CD4-positive, alpha-beta T cell treated with Interleukin-21 for 1 hour (primary cell): ENCODE measurements at places on chromosomes 6 and 20.

GRCh38 chr6:54419885-54420284 is 111.6 kb downstream of the TINAG start:
- no peak for DNase-seq

DNA sequence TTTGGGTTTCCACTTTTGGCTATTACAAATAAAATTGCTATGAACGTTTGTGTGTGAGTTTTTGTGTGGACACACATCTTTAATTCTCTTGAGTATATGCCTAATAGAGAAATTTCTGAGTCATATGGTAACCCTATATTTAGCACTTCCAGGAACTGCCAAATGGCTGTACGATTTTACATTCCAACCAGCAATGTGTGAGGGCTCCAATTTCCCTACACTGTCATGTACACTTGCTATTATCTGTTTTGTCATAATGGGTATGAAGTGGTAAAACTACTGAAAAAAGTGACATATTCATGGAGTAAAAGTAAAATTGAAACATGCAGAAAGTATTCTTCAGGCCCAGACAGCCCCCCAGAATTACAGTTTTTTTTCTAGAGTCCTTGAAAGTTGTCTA is 59.6 kb upstream of the ESR1 start:
- no peak for DNase-seq

DNA sequence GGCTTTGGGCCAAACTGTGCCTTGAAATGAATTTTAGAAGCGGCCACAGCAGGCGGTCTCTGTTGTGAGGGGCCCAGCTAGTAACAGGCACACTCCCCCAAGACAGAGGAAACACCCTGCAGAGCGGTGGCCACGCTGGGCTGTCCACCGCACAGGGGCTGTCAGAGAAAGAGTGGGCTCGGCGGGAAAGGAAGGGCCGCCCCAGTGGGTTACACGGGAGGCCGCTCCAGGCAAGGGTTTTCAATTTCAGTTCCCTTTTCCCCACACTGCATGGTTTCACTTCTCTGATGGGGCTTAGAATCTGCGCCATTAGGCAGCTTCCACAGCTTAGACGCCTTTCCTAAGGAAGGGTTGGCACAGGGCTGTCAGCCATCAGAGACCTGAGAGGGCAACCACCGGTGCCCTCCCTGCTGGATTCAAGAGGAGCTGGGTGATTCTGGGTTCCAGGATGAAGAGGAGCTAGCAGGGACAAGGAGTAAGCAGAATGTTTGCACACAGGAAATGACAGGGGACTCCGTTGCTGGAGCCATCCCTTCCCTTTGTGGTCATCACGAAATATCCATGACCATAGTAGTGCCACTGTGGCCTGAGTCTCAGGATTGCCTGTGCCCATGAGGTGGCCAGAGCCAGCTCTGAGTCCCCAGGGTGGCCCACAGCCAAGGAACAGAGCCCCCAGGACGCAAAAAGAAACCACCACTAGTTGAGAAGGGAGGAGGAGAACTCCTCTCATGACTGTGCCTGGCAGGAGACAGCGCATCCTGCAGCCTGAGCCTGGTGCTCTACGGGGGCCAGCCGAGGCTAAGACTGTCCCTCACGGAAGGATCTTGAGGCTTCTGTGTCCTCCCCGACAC is 282.7 kb downstream of the NRN1 start:
- peak; percentile 11 for DNase-seq

DNA sequence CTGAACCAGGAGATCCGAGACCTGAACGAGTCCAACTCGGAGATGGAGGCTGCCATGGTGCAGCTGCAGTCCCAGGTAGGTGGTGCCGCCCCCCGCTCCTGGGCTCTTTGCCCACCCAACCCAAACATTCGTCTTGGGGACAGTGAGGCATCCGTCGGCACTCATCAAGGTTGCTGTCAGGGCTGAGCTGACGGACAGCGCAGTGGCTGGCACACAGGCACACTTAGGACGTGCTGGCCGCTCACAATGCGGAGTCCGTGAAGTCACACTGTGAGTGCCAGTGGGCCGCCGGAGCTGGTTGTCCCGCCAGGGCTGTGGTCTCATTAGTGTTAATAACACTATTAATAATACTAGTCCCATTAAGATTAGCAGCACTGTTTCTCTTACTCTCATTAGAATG is 18.2 kb upstream of the PCMTD2 start:
- no peak for DNase-seq

- DNase-seq, result no peak
Observed at GRCh38 chr6:123062670-123063069, 66.6 kb downstream of the CLVS2 start.

DNA sequence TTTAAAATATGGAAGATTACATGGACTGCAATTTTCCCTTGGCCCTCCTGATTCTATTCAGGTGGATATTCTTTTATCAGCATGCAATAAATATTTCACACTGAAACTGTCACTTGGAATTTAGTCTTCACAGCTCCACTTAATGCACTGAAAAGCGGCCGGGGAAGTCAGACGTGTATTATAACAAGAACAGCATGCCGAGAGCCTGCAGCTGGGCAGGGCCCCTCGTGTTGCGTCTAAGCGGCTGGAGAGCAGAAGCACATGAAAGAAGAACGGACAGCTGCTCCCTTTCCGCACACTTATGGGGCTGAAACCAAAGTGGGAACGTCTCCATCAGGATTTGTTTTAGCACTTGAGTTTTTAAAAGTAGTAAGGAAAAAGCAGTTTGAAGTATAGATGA is 57.2 kb downstream of the LYRM4 start:
- no peak for DNase-seq

- DNase-seq, result peak; percentile 74
Observed at GRCh38 chr6:166786704-166787293, 159.7 kb upstream of the RPS6KA2 start.

GRCh38 chr20:4836935-4837334 is 115.2 kb downstream of the PRND start:
- DNase-seq, result no peak

- DNase-seq, result no peak
Observed at GRCh38 chr6:169700296-169700695, 1.5 kb downstream of the WDR27 start.

DNA sequence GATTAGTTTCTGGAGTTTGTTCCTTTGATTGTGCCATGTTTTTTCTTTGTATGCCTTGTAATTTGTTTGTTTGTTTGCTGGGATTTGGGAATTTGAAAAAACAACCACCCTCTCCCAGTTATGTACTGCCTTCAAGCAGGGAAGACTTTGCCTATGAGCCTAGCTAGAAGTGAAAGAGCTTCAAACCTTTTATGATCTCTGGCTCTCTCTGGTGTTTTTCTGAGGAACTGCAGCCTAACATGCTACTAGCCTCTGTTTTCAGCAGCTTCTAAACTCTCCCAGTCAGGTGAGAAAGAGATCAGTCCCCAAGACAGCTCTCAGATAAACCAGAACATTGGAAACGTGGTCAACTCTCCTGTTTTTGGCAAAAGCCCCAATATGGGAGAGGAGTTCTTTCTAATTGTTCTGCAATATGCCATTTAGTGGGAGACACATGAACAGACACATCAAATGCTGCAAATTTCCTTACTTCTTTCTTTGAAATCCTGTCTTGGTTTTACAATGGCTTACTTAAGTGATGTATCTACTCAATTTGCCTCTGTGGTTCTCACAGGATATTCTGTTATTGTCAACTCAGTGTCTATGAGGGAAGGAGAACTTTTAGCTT is 58.9 kb upstream of the SERINC1 start:
- DNase-seq, result peak; percentile 75

DNA sequence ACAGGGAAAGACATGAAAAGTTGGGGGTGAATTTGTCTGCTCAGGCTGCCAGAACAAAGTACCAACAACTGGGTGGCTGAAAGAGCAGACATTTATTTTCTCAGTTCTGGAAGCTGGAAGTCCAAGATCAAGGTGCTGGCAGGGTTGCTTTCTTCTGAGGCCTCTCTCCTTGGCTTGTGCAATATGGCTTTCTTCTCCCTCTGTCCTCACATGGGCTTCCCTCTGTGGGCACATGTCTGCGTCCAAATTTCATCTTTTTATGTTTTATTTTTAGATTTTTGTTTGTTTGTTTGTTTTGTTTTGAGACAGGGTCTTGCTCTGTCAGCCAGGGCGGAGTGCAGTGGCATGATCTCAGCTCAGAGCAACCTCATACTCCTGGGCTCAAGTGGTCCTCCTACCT is 6.2 kb upstream of the SYNJ2 start:
- DNase-seq, result no peak

- DNase-seq, result no peak
Observed at GRCh38 chr20:25280051-25280573, 32.2 kb downstream of the PYGB start.

GRCh38 chr6:103783329-103783728 is 1076.4 kb downstream of the HACE1 start:
- DNase-seq, result no peak

- DNase-seq, result no peak
Observed at GRCh38 chr6:11774426-11774825, 4.2 kb downstream of the ADTRP start.

DNA sequence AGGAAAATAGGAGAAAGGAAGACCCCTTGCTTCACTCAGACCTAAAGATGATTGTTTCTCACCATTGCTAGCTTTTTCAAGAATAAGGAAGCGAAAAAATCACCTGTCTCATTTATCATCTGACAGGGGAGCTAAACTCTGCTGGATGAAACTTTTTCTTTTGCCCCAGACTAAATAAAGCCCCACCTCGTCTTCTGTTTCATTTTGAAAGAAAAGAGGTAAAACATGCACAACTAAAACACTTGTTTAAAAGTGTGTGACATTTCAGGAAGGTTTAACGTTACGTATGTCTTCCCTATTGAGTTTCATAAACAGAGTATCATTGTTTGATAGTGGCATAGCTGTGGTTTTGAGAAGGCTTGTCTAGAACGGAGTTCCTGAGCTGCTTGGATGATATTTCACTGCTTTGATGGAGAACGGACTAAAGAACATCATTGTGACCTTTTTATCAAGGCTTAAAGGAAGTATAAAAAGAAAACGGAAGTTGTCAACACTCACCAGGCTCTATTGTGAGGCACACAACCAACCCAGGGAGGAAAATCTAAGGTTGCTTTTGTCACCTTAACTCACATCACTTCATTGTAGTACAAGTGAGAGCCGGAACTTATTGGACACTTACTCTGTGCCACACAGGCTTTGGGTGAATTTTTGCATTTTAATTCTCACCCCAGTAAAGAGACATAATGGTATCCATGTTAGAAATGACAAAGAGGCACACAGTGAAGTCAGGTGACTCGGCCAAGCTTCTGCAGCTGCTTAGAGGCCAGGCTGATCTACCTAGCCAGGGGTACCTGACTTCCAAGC is 29.5 kb downstream of the TSHZ2 start:
- DNase-seq, result peak; percentile 49

DNA sequence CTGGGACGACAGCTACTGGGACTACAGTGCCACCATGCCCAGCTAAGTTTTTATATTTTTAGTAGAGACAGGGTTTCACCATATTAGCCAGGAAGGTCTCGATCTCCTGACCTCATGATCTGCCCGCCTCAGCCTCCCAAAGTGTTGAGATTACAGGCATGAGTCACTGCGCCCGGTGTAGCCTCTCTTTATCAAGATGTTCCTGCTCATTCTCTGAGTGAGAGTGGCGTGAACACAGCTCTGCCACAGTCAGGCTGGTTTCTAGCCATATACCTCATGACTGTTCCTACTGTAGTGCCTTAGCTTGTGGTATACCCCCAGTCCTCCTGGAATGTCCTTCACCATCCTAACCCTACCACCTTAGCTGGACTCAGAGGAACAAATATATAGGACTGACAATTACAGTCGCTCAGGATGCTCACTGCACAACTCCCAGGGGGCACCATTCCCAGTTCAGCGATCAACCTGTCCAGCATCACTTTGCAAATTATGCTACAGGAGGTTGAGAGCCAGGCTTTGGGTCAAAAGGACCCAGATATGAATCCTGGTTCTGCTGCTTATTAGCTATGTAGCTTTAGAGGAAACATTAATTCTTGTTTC is 86.3 kb downstream of the CHMP4B start:
- DNase-seq, result no peak

- no peak for DNase-seq
Observed at GRCh38 chr6:50586331-50586675, 127.0 kb upstream of the TFAP2D start.

GRCh38 chr6:19298421-19298820 is 538.7 kb upstream of the ID4 start:
- no peak for DNase-seq

DNA sequence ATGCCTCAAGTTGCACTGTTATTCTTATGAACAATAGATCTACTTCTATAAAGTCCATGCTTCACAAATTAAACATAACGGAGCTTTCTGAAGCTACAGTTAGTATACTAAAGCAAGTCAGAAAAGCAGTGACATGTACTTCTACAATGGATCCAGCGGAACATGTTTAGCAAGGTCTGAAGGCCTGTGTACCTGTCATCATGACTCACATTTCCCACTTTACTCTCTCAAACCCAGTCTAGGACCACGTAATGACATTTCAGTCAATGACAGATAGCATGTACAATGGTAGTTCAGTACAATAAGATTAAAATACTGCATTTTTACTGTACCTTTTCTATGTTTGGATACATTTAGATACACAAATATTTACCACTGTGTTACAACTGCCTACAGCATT is 132.1 kb downstream of the MMS22L start:
- no peak for DNase-seq

DNA sequence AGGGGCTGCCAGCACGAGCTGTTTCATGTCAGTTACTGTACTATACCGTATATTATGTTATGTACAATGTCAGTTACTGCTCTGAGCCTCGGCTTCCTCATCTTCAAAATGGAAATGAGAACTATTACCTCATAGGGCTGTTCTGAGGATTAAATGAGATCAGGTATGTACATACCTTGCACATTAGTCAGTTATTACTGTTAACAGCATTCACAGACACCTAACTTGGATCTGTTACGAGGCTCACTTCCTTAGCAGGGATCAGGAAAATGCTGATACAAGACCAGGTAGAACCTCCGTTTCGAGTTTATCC is 69.7 kb upstream of the TBC1D7 start:
- no peak for DNase-seq

DNA sequence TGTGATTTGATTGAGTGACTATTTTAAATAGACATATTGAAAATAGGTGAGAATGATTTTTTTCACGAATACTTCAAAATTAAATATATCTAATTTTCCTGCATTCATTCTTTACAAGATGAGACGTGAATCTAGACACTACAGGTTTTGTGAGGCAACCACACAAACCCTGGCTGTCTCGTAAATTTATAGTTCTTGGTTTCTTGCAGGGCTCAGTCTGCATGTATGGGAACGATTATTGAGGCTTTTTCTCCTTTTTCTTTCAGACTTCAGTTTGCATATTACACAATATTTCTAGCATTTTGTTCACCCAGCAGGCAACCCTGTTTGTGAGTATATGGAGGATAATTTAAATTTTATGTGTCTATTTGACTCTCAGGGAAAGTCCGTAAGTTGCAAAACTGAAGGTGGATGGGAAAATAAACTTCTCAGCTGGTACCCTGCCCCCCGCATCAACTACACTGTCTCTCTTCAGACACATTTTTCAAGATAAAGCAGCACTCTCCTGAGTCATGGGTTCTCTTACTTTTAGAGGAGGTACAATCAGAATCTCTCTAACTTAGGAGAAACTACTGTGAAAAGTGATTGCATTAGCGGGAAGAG is 1349.3 kb downstream of the GRIK2 start:
- no peak for DNase-seq

DNA sequence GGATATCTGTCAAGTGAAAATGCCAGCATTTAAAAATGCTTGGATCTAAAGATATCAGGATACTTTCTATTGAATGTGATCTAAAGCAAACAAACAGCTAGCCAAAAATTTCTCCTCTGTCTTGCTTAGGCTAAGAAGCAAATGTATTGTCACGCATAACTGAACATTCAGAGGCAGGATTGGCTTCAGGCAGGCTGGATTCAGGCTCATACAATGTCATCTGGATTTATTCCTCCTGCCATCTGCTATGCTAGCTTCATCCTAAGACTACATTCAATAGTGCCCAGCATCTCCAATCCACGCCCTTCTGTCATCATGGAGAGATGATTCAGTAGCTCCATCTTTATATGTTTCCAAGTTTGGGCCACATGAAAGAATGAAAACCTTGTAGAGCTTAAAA is 27.1 kb downstream of the PFDN4 start:
- DNase-seq, result no peak
